ENCODE measurements at places on chromosomes 2 and 18.

- DNase-seq: no peak
Observed at GRCh38 chr2:19886261-19886660, 15.5 kb downstream of the TTC32 start.

DNA sequence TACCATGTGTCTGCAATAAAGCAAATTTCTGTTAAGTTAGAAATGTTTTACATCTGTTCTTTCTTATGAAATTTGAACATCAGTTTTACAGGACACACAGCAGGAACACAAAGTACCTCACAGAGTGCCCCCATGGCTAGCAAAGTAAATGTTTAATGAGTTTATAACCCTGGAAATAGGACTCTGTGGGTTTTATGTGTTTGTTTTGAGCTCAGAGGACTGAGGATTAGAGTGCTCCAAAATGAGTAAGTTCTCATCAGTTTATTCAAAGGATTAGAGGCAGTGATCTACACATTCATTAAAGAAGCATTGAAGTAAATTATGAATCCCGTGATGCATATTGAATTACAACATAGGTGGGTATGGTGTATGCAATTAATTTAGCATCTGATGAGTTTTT is 281.8 kb downstream of the GULP1 start:
- DNase-seq: no peak

- DNase-seq: no peak
Observed at GRCh38 chr2:40827392-40827791, 375.5 kb upstream of the SLC8A1 start.

DNA sequence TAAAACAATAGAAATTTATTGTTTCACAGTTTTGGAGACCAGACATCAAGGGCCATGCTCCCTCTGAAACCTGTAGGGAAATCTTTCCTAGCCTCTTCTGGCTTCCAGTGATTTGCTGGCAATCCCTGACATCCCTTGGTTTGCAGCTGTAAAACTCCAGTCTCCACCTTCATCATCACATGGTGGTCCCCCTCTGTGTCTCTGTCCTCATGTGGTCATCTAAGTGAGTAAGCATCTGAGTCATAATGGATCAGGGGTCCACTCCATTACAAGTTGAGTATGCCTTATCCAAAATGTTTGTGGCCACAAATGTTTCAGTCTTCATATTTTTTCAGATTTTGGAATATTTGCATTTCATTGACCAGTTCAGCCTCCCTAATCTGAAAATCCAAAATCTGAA is 5.6 kb upstream of the SGPP2 start:
- no peak for DNase-seq

DNA sequence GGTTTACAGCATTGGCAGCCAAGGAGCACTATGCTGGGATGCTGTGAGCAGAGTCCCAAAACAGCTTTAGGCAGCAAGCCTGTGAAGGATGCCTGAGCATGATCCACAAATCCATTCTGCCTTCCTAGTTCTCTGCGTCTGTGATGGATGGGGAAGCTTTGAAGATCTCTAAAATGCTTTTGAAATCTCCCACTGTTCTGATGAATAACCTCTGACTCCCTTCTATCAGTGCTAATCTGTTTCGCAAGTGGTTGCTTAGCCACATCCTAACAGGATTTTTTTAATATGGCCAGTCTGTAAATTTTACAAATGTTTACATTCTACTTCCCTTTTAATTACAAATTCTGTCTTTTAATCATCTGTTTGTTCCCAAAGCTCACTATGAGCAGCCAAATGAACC is 319.2 kb downstream of the GULP1 start:
- no peak for DNase-seq

DNA sequence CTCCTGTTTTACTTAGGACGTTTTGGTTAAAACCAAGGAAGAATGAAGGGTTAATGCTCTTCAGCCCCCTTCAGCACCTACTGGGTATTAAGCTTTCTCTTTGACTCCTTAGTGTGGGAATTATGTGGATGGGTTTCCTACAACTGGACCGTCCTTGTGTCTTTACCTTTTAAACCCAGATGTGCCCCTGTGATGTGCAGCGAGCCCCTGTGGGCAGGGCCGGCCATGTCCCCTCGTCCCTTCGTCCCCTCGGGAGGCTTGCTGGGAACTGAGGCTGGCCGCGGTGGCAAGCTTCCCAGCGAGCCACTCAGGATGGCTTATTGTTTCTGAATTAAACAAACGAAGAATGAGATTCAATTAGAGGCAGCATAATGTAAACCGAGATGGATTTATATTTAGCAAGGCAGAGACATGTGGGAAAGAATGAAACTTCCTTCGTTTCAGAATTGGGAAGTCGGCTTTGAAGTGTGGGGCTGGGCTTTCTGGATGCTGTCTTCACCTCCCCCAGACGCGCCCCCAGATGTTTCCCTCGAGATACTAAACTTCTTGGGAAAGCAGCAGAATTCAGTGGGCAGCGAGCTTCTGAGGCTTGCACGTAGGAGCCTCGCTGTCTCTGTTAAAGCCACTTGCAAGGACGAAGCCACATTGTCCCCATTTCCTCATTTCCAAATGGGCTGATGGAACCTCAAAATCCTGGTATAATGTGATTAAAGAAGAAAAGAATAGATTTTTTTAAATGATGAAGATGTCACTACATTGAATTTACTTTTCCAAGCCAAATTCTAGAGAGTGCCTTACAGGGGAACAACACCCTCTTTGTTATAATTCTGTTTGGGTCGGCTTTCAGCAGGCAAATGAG is 146.0 kb downstream of the VAPA start:
- no peak for DNase-seq

DNA sequence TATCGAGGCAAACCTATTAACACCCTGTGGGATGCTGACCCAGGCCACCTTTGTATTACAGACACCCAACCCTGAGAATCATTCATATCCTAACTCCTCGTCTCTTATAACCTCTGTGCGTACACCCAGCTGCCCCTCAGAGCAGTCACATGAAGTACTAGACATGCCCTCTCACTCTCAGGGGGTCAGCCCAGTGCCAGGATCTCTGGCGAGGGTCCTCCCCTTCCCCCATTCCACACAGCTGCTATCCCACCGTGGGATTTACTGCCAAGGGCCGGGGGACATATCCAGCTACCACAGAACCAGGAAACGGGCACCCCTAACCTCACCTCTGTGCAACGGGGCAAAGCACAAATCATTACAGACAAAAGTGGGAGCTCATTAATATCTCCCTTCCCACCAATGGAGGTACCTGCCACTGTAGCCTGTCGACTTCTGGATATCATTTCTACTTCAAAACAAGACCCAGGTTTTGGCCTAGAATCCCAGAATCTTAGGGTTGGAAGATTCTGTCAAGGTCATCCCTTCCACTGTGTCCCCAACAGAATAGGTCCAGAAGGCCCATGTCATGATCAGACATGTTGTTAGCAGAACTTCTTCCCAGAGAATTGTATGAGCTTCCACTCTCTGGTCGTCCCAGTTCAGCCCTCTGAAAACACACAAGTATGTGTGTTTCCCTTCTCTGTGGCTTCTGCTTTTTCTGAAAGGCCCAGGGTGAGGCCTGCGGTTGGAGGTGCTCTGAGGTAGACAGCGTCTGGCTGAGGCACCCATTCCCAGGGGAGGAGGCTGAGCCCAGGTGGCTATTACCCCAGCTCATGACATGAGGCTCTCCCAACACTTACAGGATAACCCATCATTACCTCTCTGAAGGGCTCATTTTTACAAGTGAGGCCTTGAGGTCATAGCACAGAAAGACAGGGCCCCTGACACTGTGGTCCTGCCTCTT is 1.7 kb downstream of the TMBIM1 start:
- DNase-seq: no peak

- DNase-seq: no peak
Observed at GRCh38 chr18:24928301-24928878, 423.6 kb downstream of the ZNF521 start.

DNA sequence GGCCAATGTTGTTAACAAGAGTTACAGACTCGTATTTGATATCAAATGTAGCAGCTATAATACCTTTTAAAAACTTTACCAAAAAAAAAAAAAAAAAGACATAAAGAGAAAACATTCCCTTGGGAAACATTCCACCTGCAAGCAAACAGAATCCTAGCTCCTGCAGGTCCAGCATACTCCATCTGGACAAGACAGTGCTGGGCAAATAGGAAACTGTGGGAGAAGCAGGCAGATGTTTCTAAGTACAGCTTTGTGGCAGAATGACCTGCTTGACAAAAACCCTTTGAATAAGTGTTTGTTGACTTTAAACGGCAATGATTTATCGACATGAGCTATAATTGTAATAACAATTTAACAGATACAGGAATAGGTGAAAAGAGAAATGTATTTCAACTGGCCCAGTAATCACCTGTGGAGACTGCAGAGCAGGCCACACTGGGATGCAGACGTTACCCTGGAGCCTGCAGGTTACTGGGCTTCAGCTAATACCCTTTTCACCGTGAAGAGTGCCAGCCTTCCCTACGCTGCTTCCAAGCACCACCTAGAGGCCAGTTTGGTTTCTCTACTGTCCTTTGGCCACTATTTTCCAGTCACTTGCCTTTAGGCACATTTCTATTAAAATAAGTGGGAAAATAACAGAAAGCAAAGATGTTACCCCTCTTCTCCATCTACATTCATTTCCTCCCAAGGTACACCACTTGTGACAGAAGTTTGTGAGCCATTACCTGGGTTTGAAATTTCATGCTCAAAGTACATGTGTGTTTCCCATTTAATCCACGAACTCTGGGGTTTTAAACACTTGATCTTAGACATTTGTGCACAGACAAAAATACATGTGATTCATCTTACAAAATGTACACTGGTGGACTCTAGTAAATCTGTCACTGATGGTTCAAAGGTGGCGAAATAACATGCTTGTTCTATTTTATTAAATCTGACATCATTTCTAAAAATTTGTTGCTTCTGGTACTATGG is 96.9 kb upstream of the ZNF397 start:
- no peak for DNase-seq

GRCh38 chr2:27435628-27436027 is 6.6 kb upstream of the KRTCAP3 start:
- DNase-seq: no peak

- DNase-seq: no peak
Observed at GRCh38 chr2:37829202-37829601, 95.9 kb upstream of the RMDN2 start.

DNA sequence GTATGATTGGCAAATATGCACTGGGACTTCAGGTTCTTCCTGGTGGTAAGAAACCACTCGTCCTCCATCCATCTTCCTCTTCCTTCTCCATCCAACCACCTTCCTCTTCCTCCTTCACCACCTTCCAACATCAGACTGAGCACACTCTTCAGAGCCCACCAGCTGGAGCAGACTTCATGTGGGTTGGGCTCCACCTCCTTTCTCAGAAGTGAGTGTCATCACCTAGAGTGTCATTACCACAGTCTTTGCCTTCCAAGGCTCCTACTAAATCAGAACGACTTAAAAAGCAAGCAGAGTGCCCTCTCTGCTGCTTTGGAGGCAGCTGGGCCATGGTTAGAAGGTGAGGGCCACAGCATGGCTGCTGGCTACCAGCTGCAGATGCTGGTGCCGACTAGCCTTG is 171.6 kb downstream of the SH3RF3 start:
- DNase-seq: no peak

DNA sequence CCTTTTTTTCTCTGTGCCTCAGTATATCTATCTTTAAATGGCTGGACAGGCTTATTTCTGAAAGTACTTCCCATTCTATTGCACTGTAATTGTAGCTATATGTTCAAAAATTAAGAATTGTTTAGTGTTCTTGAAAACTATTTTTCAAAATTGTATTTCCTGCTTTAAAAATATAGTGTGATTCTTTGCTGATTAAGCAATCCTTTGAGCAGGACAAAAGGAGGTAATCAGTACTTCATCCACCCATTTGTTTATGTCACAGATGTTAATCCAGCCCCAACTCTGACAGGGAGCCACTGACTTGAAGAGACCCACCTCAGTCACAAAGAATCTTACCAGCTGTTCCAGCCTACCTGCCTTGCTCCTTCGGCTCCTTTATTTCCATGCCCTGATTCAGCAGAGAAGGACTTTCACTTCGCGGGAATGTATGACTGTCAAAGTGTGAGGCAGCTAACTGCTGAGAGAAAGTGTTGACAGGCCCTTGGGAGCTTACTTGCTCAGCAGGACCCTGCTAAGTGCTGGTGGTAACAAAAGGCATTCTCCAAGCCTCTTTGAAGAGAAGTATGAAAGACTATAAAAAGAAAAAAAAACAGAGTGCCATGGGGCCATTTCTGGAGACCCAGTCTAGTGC is 393.3 kb upstream of the CYRIA start:
- no peak for DNase-seq

- no peak for DNase-seq
Observed at GRCh38 chr2:237630216-237631000, 3.0 kb downstream of the LRRFIP1 start.

Data from stimulated activated CD4-positive, alpha-beta T cell treated with anti-CD3 and anti-CD28 coated beads, Interleukin-15, amount 100 ng/mL, for 1 hour (primary cell).